ENCODE measurements at places on chromosomes 4 and X.

- no peak for DNase-seq
Observed at GRCh38 chr4:89657931-89658700, 178.8 kb downstream of the SNCA start.

DNA sequence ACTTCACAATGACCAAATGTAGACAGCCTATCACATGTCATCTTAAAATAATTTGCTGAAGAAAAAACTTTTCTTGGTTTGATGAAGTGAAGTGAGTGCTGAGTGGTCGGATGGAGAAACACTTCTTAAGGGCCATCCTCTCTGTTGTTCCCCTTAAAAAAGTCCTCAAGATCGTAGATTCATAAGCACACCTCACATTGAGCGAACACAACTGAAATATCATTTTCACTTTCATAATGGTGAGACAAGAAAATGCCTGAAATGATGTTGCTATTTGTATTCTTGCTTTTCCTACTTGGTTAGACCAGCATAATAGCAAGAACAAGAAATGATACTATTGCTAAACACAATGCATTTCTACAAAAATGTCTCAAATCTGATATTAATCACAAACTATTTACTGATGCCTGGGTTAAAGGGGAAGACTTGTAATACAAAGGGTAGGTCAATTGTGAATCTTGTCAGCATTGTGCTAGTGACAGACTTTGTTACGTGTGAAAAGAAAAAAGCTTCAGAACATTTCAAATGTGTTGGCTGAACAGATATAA, 305.6 kb upstream of the NR3C2 start:
- DNase-seq: no peak

- DNase-seq: no peak
Observed at GRCh38 chr4:55409468-55410171, 13.9 kb downstream of the TMEM165 start.

DNA sequence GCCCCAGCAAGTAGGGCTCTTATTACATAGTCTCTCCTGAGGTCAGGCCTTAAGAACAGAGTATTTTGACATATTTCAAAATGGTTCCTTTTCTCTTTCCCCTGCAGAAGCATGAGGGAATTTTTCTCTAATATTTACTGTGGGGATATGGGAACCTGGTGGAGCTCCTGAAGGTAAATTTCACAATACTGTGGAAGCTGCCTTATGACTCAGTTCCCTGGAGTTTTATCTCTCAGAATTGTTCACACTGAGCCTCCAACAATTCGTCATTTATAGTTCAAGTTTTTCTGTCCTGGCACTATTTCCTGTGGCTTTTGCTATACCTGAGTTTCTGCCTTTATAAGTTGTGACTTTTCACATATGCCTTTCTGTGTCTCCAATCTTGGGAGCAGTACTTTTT, 607.2 kb upstream of the NDST4 start:
- no peak for DNase-seq

DNA sequence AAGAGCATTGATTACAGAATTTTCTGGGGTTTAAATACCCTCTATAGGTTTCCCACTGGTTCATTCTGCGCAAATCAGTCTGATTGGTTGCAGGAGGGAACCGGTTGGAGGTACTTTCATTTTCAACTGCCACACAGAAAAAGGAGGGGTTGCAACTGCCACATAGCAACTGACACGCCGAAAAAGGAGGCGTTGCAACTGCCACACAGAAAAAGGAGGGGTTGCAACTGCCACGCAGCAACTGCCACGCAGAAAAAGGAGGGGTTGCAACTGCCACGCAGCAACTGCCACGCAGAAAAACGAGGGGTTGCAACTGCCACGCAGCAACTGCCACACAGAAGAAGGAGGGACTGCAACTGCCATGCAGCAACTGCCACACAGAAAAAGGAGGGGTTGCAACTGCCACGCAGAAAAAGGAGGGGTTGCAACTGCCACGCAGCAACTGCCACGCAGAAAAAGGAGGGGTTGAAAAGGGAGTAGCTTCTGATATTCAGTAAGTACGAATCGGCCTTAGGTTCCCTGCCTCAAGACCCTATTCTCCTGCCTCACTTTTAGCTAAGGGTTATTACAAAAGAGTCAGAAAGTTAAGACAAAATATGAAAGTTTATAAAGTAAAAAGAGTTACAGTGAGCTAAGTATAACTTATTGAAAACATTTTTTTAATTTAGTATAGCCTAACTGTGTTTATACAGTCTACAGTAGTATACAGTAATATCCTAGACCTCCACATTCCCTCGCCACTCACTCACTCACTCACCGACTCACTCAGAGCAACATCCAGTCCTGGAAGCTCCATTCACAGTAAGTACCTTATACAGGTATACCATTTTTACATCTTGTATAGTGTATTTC, 431.8 kb downstream of the KCTD8 start:
- DNase-seq: no peak

GRCh38 chr4:143148521-143148920, 36.2 kb upstream of the USP38 start:
- DNase-seq: no peak

Measured in stimulated activated CD8-positive, alpha-beta memory T cell treated with anti-CD3 and anti-CD28 coated beads, Interleukin-4, amount 100 ng/mL, for 48 hours (primary cell).